ENCODE measurements at places on chromosomes 3 and 15.

DNA sequence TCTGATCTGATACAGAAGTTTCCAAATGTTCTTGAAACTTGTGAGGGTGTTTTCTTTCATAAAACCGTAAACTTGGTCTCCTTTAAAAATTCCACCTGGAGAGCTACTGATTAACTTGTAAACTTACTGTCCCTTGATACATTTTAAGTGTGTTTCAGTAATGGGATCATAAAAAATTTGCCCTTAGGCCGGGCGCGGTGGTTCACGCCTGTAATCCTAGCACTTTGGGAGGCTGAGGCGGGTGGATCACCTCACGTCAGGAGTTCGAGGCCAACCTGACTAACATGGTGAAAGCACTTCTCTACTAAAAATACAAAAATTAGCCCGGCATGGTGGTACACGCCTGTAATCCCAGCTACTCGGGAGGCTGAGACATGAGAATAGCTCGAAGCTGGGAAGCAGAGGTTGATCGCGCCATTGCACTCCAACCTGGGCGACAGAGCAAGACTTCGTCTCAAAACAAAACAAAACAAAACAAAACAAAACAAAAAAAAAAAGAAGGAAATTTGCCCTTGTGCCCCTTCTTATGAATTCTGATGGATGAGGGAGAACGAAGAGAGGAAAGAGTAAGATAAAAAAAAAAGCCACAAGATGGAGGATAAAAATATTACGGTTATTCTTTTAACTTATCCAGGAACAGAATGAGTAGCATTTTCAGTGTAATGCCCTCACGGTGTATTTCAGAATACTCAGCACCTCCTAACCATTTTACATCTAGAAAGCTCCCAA, 32.1 kb upstream of the AP4E1 start:
- no peak for DNase-seq

DNA sequence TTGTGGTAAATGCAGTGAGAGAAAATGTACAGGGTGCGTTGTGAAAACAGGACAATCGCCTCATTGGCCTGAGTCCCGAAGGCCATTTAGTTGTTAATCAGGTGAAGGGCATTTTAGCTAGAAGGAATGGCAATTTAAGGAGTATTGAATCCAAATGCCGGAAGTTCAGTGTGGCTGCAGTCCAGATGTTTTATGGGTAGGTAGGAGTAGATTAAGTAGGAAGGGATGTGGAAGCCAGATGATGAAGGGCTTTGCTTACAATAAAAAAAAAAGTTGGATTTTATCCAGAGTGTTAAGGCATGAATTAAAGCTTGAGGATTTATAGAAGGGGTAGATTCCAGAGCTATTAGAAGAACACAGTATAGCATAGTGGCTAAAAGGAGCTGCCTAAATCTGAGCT, 572.7 kb downstream of the NLGN1 start:
- DNase-seq: no peak

DNA sequence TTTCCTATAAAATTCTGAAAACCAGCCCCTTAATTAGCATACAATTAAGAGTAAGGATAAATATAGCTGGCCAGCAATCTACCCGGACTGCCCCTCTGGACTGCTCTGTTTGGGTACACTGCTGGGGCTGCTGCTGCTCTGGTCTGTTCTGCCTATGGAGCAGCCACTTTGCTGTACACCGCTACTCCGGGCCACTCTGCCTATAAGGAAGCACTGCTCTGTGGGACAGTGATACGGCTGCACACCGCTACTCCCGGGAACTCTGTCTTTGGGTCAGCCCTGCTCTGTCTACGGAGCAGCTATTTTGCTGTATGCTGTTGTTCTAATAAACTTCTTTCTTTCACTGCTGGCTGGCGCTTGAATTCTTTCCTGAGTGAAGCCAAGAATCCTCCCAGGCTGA, 316.5 kb upstream of the PLSCR5 start:
- no peak for DNase-seq

- DNase-seq: no peak
Measured at GRCh38 chr15:89019436-89019835, 68.8 kb upstream of the ABHD2 start.

- DNase-seq: no peak
Measured at GRCh38 chr3:52710512-52710911, 4.6 kb downstream of the SPCS1 start.

- DNase-seq: no peak
Measured at GRCh38 chr15:72852273-72852672, 68.7 kb upstream of the ADPGK start.

DNA sequence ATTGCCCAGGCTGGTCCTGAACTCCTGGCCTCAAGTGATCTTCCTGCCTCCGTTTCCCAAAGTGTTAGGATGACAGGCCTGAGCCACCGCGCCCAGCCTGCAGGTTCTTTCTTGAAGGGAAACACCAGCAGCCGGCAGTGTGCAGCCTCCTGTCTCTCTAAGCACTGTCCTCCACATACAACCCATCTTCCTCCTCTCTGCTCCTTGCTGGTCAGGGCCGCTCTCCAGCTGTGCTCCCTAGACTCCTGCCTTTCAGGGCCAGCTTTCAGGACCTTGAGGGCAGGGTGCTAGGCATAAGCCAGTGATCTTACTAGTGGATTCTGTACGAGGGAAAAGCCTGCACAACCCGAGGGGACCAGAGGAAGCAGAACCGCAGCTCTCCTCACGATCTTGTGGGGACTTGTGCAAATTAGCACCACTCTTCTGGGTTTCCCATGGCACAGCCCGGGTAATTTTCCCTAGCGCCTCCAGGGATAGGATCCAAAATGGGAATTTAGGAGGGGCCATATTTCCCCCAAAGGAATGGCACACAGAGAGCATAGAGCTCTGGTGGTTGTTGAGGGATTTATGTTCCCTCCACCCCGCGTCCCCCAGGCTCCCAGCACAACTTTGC, 18.2 kb upstream of the CORO2B start:
- DNase-seq: no peak

GRCh38 chr15:27805261-27806220, 293.6 kb downstream of the OCA2 start:
- no peak for DNase-seq

DNA sequence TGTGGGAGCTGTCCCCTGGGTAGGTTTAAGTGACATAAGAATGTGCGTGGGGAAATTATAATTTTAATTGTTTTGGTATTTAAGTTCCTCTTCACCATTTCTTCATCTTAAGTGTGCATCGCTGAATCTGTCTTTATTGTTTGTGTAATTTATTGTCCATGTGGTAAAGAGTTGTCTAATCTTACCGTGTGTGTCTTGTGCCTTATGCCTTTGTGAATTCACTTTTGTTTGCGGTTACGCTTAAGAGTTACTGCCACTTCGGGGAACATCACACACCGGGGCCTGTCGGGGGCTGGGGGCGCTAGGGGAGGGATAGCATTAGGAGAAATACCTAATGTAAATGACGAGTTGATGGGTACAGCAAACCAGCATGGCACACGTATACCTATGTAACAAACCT, 767 bp downstream of the WDR48 start:
- no peak for DNase-seq

- no peak for DNase-seq
Measured at GRCh38 chr15:88139936-88140335, 116.6 kb downstream of the NTRK3 start.

DNA sequence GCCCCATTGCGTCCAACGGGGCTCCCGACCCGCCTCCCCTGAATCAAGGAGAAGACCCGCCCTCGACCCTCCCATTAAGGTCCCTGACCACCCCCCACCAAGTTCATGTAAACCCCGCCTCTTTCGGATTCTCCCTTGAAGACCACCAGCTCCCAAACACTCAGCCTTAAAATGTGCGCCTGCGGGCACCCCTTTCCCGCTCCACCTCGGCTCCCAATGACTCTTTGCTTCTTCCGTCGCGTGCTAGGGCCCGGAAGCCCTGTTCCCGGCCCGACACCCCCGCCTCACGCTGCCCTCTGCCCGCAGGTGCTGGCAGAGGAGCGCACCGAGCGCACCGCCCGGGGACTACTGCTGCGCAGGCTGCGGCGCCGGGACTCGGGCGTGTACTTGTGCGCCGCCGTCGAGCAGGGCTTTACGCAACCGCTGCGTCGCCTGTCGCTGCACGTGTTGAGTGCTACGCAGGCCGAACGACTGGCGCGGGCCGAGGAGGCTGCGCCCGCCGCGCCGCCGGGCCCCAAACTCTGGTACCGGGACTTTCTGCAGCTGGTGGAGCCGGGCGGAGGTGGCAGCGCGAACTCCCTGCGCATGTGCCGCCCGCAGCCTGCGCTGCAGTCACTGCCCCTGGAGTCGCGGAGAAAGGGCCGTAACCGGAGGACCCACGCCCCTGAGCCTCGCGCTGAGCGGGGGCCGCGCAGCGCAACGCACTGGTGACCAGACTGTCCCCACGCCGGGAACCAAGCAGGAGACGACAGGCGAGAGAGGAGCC, 2.7 kb upstream of the LSMEM2 start:
- DNase-seq: no peak

- DNase-seq: no peak
Measured at GRCh38 chr15:49041426-49041825, 4.8 kb downstream of the SECISBP2L start.

DNA sequence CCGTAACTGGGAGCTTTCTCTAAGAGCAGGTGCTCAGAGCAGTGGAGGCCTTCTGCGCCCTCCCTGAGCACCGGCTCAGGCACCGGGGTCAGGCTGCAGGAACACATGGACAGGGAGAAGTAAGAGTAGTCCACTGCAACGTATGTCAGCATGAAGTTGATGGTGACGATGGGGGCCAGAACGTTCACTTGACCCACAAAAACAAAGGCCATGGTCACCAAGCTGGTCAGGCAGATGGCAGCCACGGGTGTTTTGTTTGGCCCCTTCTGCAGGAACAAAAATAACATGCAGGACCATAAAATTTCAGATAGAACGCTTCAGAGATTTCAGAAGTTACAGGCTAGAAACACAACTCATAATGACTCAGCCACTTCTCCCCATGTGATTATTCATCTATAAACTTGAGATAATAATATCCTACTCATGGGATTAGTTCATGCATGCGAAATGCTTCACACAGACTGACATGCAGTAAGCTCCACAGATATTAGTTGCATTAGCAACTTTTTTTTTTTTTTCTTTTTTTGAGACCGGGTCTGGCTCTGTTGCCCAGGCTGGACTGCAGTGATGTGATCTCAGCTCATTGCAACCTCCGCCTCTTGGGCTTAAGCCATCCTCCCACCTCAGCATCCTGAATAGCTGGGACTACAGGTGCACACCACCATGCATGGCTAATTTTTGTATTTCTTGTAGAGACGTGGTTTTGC, 52.2 kb upstream of the HEG1 start:
- DNase-seq: no peak

GRCh38 chr3:14827776-14828175, 9.0 kb downstream of the FGD5 start:
- no peak for DNase-seq

GRCh38 chr3:128076483-128077201, 24.4 kb downstream of the SEC61A1 start:
- DNase-seq: no peak

Measured in renal cortex interstitium (tissue), 15 donors.